ENCODE measurements at places on chromosomes 5 and 9.

DNA sequence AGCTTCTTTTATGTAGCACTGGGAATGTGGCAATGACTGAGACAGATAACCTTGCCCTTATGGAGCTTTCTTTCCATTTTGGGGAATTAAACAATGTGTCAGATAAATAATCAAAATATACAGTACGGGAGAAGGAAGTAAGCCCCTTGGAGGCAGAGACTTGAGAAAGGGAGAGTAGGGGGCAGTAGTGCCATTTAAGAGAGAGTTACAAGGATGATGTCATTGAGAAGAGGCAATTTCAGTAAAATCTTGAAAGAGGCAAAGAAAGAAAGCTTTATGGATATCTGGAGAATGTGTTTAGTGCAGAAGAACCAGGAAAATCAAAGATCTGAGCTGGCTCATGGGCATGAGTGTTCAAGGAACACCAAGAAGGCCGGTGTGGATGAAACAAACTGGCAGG, 77.3 kb downstream of the KCTD16 start:
- DNase-seq: no peak

GRCh38 chr9:112786829-112787520, 36.4 kb downstream of the SNX30 start:
- DNase-seq: no peak

DNA sequence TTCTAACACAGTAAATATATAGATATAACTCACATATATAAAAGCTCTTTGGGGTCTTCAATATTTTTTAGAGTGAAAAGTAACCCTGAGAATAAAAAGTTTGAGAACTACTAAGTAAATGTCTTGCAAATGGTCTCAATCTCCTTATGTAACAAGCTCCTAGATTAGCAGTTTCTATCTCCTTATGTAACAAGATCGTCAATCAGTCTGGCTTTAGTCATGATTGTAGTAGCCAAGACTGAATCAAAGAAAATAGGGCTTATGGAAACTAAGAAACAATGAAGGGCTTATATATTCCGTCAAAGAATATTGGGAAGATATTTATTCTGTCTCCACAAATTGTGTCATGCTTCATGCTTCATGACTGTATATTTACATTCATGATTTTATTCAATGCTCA, 22.4 kb upstream of the FREM1 start:
- no peak for DNase-seq

DNA sequence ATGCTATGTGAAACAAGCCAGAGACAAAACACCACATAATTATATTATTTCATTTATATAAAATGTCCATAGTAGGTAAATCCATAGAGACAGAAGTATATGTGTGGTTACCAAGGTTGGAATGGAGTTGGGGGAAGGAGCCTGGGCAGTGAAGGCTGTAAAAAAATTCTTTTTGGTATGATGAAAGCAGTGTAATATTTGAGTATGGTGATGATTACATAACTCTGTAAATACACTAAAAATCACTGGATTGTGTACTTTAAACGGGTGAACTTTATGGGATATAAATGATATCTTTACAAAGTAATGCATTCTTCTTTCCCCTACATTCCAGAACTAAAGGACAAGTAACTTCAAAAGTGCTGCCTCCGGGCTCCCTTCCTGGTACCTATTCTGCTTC, 155.8 kb downstream of the SH3GL2 start:
- no peak for DNase-seq

DNA sequence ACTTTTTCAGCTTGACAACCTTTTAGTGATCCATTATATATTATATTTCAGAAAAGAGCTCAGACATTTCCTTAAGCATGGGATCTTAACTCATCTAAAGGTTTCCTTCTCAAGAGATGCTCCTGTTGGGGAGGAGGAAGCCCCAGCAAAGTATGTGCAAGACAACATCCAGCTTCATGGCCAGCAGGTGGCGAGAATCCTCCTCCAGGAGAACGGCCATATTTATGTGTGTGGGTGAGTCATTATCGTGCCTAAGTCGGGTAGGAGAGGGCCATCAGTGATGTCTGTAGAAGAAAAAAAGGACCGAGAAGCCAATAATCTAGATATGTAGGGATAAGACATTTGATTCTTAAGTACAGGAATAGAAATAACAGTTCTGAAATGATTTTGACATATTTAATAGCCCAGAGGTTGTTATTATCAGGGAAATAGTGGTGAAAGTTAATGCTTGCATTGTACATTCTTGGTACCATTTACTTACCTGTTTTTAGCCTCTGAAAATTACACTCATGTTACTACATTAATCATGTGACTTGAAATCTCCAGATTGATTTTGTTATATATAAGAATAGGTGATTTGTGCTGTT, 28.2 kb downstream of the MTRR start:
- no peak for DNase-seq

GRCh38 chr9:111035543-111036428, 2.5 kb downstream of the LPAR1 start:
- DNase-seq: no peak

GRCh38 chr9:116928289-116928688, 241.2 kb downstream of the TRIM32 start:
- no peak for DNase-seq

DNA sequence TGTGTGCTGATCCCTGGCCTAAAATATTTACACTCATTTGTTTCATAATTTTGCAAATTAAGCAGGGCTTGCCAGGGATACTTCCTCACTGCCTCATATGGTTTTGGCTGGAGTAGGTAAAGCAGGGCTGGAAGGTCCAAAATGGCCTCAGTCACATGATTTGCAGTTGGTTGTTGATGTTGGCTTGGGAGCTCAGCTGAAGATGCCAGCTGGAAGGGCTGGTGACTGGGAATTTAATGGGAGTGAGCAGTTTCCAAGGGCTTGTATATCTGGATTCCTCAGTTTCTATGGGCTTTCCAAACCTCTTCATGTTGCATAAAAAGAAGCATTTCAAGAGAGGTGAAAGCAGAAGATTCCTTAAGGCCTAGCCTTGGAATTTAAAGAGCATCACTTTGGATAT, 729.3 kb downstream of the CDH18 start:
- no peak for DNase-seq

GRCh38 chr9:6733257-6733656, 24.5 kb upstream of the KDM4C start:
- no peak for DNase-seq

DNA sequence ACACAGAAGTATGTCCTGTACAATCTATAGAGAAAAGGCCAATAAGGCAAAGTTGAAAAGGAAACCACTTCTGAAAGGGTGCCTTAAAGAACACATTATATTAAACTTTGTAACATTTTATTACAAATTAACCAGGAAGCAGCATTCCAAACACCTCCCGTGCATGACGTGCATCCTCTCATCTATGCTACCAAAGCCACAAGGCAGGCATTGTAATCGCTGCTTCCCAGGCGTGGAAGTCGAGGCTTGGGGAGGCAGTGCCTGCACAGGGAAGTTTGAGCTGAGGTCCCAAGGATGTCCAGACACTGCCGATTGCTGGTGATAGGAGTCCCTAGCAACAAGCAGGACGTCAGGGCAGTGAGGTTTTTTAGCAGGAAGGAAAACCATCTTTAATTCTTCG, 44.3 kb upstream of the BARHL1 start:
- no peak for DNase-seq

DNA sequence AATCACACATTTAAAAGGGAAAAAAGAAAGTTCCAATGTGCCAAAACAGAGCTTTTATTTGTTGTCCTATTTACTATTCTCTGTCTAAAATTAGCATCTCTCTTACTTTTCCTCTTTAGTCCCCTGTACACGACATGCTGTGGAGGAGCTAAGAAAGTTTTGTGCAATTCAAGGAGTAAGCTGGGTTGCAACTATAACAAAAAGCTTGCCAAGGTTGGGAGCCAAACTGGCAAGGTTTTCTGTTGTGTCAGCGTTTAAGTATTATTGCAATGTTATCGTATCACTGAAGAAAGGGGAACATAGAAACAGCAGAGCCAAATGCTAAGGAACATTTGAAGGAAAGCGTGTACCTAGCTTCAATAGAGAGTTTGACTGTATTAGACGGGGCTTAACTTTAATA, 680.8 kb downstream of the CETN3 start:
- DNase-seq: no peak

DNA sequence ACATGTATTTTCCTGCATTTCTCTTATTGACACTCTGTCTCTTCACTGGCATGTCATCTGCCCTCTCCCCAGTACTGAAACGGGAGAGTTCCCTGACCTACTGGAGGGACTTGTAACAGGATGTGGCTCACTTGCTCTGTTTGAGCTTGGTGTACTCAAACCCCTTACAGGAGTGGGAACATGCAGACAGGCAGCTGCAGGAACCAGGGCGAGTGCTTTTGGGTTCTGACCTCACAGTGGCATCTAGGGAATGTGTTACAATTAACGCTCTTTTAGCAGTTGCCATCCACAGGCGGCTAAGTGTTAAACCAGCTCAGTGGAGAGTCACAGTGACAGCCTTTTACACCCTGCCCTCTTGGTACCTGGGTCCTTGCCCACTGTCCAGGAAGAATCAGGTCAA, 300.3 kb upstream of the GRAMD2B start:
- no peak for DNase-seq

GRCh38 chr5:124872086-124872485, 125.6 kb upstream of the ZNF608 start:
- no peak for DNase-seq

- DNase-seq: no peak
Observed at GRCh38 chr9:14270358-14271092, 43.4 kb downstream of the NFIB start.

DNA sequence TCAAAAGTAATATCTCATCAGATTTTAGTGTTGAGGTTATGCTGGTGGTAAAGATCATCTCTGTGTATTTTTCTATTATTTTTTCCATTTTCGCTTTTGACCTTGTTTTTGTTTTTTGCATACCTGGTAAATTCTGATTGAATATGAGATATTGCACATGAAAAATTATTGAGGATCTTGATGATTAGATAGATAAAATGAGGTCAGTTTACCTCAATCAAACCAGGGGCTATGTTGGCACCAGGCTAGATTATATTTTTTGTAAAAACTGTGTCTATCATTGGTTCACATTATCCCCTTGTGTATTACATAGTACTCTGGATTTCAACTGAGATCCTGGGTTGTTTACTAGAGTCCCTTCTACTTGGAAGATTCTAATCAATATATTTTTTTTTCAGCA, 774.9 kb upstream of the ZNF608 start:
- DNase-seq: no peak

DNA sequence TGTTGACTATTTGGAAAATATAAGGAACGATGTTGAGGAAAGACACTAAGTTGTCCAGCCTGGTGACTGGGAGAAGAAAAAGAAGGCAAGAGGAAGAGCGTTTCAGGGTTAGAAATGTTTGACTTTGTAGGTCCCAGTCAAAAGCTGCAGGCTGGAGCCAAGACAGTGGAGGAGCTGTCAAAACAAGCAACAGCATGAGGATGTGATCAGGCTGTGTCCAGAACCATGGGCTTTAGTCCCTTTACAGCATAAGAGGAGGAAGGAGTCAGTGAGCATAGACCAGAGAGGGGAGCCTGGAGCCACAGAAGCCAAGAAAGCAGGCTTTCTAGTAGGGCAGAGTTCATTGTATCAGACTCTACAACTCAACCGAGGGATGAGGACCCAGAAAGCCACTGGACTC, 658.5 kb downstream of the BNC2 start:
- DNase-seq: no peak

DNA sequence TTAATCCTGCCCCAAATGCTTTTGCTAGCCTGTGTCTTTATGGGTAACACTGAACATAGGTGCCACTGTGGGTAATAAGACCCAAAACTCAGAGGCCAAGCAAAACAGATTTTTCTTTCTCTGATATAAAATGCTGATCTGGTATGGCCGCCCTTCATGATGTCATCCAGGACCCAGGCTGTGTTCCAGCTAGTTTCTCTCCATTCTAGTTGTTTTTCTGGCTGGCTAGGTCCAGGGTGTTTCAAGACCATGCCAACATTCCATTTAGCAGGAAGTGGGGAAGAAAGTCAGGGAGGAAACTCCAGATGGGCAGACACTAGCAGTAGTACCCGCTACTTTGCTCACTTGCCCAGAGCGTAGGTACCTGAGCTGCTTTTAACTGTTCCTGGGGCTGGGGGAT, 183.9 kb upstream of the OTULINL start:
- no peak for DNase-seq

- DNase-seq: no peak
Observed at GRCh38 chr5:179234563-179235135, 110.6 kb downstream of the ADAMTS2 start.

DNA sequence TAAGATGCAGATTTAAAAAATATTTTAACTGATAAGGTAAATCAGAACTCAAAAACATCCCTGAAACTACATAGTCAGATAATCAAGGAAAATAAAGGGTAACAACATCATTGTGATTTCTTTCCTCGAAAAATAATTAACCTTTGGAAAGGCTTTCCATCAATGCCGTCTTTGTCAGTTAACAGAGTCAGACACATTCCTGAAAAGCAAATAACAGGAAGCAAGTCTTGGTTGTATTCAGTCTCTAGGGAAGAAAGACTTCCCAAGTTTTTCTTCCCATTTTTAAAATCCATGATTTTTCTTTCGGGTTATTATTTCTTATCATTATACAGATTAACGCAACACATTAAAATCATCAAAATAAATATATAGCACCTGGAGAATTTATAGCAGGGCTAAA, 256.4 kb upstream of the CDH6 start:
- no peak for DNase-seq

DNA sequence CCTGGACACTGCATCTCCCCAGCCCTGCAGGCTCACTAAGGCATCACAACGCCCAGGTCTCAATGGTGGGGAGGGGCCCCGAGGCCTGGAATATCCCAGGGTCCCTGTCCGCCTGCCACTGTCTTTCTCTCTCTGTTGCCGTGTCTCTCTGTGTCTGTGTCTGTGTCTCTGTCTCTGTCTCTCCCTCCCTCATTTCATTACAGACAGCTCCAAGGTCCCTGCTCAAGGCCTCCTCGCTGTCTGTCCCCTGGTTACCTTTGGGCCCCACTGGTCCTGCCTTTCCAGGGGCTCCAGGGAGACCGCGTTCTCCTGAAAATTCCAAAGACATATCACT, 3.2 kb downstream of the FCN1 start:
- no peak for DNase-seq

GRCh38 chr5:136729901-136730355, 364.6 kb upstream of the TRPC7 start:
- no peak for DNase-seq

GRCh38 chr5:43150748-43151147, 30.0 kb downstream of the ZNF131 start:
- DNase-seq: no peak

DNA sequence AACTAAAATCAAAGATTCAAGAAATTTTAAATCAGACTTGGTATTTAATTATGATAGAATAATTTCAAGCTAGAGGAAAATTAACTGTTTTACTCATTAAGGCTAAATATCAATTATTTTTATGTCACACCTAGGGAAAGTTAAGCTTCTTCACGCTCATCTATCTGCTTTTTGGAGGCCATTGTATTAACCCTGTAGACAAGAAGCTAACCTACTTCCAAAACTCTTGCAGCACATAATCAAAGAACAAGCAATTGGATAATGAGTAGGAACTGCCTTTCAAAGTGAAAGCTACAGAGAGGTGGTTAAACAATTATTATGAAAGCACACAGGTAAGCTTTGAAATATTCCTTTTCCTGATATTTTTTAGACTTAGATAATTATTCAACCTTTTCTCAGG, 6.7 kb downstream of the EBF1 start:
- DNase-seq: no peak

Measured in CD14-positive monocyte (primary cell).